ENCODE measurements at places on chromosomes 16 and 17.

DNA sequence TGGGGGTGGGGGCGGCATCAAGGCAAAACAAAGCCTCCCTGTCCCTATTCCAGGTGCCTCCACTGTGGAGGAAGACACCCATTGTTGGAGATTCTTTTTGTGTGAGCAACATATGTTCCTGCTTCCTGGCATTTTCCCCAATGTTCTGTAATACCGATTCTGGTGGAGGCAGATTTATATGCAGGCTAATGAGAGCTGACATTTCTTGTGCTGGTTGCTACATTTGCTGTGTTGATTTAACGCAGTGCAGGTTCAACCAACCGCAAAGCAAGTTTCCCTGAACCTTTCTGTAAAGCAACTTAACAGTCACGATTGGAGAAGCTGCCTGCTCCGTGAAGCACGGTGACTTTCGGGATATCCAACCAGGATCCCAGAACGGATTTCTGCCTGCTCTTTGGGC, 260.5 kb downstream of the CBLN1 start:
- DNase-seq: peak; percentile 89

GRCh38 chr17:14582996-14583395, 282.1 kb downstream of the HS3ST3B1 start:
- DNase-seq: no peak

GRCh38 chr17:28480799-28481571, 7.5 kb downstream of the SLC13A2 start:
- no peak for DNase-seq

- no peak for DNase-seq
Observed at GRCh38 chr17:68197997-68198930, 49.6 kb upstream of the AMZ2 start.

DNA sequence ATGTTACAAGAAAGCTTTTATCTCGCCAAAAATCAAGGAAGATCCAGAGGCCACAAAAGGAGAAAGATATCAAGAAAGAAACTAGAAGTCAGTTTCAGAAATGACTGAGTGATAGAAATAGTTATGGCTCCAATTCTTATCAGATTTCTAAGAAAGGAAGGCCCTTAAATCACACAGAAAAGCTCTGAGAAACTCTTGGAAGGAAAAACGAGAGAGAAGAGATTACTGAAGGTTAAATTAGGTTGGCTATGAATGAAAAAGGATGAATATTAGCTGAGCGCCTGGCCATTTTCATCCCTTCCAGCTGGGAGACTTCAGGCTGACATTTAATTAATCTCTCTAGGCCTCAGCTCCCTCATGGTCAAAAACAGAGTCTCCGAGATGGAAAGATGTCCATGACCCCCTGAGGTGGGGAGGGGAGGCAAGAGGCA, 72.3 kb downstream of the CYTH1 start:
- no peak for DNase-seq

DNA sequence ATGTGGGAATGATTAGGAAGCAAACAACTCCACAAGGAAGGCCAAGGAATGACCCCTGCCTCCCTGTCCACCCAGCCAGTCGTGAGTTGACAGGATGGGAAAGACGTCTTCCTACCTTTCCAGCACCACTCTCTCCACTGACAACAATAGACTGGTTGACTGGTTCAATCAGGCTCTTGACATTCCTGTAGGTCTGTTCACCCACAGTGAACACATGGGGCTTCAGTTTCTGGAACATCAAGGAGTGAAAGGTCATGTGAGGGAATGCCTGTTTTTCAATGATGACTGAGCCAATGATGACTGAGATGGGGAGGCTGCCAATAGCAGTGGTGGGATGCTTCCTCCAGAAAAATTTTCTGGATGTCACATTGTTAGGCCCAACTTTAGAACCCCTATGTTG, 9.6 kb downstream of the MYO19 start:
- DNase-seq: no peak

- no peak for DNase-seq
Observed at GRCh38 chr17:17239832-17240231, 2.9 kb upstream of the FLCN start.

- DNase-seq: peak; percentile 95
Observed at GRCh38 chr16:3938843-3939624, 58.5 kb upstream of the CREBBP start.

DNA sequence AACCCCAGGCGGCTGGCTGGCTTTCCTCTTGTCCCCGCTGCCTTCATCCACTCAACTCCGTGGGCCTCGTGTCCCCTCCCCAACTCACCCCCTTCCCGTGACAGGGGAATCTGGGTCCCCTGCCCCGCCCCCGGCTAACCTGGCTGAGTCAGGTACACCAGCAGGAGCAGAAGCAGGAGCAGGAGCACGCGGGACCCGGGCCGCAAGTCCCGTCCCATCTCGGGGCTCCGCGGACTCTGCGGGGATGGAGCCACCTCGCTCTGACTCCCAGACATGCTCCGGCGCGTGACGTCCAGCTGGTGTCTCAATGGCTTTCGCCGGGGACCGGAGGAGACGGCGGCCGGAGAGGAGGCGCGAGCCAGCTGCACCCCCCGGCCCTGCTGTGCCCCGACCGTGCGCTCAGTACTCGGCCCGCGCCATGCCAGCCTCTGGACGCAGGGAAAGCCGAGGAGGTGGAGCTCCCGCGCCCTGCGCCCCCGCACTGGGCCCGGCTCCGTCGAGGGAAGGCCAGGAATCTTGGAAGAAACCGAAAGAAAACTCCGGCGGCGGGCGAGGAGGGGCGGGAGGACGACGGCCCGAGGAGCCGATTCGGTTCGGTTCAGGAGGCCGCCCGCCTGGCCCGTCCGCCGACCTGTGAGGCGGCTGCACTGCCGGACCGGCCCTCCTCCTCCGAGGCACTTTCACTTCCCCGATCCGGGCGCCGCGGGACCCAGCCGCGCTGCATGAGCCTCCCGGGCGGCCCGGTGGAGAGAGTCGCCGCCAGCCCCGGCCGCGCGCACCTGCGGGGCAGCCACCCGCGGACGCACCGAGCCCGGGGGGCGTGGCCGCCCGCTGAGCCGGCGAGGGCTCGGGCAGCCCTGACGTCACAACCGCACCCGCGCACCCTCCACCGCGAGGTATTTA, at the start of the genes CXCL16 and ZMYND15:
TSS of gene CXCL16 (minus strand) at position 807 of the 903 bp plus-strand sequence. CDS start at position 218, 589 bp downstream.
TSS of gene ZMYND15 (plus strand) at position 712 of the 903 bp plus-strand sequence. CDS start 716 bp downstream, outside the sequence.
- DNase-seq: no peak

DNA sequence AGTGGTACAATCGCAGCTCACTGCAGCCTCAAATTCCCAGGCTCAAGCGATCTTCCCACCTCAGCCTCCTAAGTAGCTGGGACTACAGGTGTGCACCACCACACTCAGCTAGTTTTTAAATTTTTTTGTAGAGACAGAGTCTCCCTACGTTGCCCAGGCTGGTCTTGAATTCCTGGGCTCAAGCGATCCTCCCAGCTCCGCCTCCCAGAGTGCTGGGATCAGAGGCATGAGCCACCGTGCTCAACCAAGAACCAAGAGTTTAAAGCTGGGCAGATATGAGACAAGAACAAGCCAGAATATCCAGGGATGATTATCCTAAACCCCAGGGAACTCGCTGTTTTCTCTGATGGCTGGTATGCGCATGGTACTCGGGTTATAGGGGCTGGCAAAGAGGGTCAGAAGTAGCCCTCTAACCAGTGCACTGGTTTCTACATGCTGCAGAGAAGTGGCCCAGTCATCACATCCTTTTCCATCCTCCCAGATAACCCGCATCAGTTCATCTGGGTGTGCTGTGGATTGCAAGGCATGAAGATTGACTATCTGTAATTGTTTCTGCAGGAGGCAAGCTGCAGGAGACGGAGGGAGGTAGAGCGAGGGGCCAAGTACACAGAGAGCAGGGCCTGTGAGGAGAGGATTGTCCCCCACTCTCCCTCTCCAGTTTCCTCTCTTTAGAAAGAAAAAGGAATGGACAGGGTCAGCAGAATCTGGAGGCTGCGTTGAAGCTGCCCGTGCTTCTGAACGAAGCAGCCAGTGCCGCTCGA, 33.6 kb upstream of the TOB1 start:
- DNase-seq: no peak

DNA sequence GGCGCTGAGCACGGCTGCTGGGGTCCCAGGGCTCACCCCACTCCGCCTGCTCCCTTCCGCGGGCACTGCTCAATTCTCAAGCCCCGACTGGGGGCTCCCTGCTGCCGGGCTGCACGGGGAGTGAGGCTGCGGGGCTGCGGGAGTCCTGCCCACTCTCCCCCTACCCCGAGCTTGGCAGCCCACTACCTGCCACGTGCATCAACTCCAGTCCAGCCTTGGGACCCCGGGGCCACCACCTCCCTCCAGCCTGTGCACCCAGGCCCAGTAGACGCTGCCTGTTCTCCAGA, 43.3 kb upstream of the SSTR5 start:
- no peak for DNase-seq
